Spinal cord (tissue), 10 donors: ENCODE measurements at places on chromosomes 7 and 10.
A peak's percentile ranks its signal among the peaks of the same experiment; 100 is the strongest.

GRCh38 chr7:153887749-153888569, 164.2 kb upstream of the DPP6 start:
- no peaks in the 10 kb centered on the region for H3K36me3 ChIP-seq
- peak overlapping the region; percentile 62 for H3K4me3 ChIP-seq
- H3K27ac ChIP-seq: peak overlapping the region; percentile 67
- H3K27me3 ChIP-seq: no peaks in the 10 kb centered on the region
- peak; percentile 28 for DNase-seq

GRCh38 chr10:55001422-55001821, 200.4 kb upstream of the PCDH15 start:
- no peak overlapping the region for H3K27ac ChIP-seq
- no peaks in the 10 kb centered on the region for H3K27me3 ChIP-seq
- H3K4me1 ChIP-seq: no peaks in the 10 kb centered on the region
- no peaks in the 10 kb centered on the region for H3K36me3 ChIP-seq
- no peak for DNase-seq

GRCh38 chr10:95273393-95274312, 17.1 kb downstream of the PDLIM1 start:
- no peak for DNase-seq
- no peaks in the 10 kb centered on the region for H3K27me3 ChIP-seq
- H3K4me1 ChIP-seq: no peaks in the 10 kb centered on the region

DNA sequence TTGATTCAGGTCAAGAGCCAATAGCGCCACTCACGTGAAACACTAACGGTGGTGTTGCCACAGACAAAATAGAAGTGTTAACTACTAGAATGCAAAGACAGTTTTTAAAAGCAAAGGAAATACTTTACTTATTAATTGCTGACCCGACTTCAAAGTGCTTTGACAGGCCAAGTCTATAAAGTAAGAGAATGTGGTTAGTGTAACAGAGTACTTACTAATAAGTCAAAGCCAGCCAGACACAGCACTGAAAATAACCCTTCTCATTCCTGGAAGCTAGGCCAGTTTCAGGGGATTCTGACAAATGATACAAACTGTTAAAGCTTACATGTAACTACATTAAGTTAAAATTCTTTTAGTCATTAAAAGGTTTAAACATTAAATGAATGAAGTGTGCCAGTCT, 50.3 kb downstream of the ENO4 start:
- peaks cover 2% of the 10 kb centered on the region for H3K36me3 ChIP-seq
- no peak for DNase-seq
- H3K27me3 ChIP-seq: no peaks in the 10 kb centered on the region
- H3K27ac ChIP-seq: no peak overlapping the region

DNA sequence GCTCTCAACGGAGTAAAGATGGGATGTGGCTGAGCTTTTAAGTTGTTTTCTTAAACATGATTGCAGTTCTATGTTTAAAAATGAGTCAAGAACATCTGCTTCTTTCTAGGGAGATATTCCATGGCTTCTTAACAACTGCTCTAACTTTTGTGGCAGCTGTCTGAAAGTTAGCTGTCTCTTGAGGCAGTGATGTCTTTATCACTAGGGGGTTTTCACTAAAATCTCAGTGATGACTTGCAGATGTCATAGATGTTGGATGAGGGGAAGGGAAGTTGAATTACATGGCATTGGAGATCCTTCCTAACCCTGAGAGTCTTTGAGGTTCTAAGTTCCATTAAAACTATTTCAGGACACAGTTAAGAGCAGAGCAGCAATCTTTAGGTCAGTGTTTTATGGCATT, 43.5 kb downstream of the PRKG1 start:
- no peaks in the 10 kb centered on the region for H3K27me3 ChIP-seq
- H3K4me1 ChIP-seq: no peaks in the 10 kb centered on the region
- no peak for DNase-seq
- no peaks in the 10 kb centered on the region for H3K36me3 ChIP-seq
- no peak overlapping the region for H3K4me3 ChIP-seq
- H3K27ac ChIP-seq: no peak overlapping the region

DNA sequence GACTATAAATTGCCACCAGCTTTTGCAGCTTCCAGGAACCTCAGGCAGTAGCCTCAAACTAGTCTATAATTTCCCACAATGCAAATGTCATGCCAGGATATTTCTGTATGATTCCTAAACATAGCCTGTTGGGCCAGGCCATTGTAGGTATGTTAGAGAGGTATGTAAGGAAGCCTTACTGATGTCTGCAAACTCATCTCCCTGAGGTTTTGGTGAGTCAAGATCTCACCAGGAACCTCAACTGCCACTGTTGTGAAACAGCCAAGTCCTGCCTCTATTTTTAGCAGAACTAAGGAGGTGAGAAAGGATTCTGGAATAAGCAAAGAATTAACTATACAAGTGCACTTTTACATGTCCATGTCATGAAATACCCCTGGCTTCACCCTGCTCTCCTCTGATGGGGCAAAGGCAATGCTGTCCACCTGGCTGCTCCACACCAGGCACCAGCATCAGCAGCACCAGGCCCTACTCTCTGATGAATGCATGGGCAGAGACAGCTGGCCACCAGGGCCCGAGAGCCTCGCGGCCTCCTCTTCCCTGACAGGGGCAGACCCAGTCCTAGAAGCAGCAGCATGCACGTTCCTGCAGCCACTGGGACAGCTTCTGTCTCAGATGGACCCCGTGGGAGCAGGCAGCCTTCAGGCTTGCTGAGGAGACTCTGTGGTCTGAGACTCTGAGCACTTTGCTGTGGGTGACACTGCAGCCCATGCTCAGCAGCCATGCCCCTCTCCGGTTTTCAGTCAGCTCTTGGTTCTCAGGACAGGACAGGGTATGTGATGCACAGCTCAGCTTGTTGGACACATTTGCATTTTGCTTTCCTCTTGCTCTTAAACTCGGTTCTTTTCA, 147.3 kb downstream of the ZMYND11 start:
- H3K4me3 ChIP-seq: no peak overlapping the region
- DNase-seq: no peak

GRCh38 chr10:69278446-69278963, at the start of gene HK1:
Gene HK1, plus strand, starts transcription at chr10:69278496.
- no peaks in the 10 kb centered on the region for H3K36me3 ChIP-seq
- peak within 1 kb of the TSS; percentile 12 for H3K27ac ChIP-seq
- peaks cover 4% of the 10 kb centered on the region for H3K4me1 ChIP-seq

- H3K27ac ChIP-seq: no peak overlapping the region
- H3K27me3 ChIP-seq: peaks cover 2% of the 10 kb centered on the region
- H3K36me3 ChIP-seq: peaks cover 9% of the 10 kb centered on the region
- H3K4me1 ChIP-seq: peaks cover 25% of the 10 kb centered on the region
These were observed 100.6 kb upstream of the DIP2C start for GRCh38 chr10:789831-790701.

DNA sequence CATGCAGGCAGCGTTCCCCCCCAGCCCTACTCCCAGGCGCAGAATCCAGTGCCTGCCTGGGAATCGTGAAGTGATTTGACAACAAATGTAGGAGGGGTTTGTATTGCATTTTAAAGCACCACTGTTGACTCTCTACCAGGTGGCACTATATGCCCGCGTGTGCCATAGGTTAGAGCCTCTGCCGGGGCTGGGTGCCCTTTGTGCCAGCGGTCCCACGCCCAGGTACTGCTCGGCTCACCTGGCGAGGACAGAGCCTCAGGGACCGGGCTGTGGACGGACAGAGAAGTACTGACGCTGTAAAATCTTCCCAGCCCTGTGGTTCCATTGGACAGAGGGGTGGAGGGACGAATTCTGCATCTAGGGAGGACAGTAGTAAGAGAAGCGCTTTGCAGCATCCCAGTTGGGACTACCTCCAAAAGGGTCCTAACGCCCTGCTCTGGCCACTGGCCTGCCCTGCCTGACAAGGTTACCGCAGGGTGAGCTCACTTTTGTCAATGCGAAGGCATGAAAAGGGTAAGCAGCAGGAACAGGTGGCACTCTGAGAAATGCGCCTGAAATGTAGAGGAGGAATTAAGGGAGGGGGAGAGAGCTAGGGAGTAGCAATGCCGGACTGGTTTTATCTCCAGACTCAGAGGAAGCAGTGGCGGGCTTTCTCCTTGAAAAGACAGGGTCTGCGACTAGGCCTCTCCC, 788 bp upstream of the CACNA2D1 start:
- H3K36me3 ChIP-seq: no peaks in the 10 kb centered on the region
- no peak for DNase-seq
- H3K27me3 ChIP-seq: peaks cover 21% of the 10 kb centered on the region
- peak overlapping the region; percentile 80 for H3K4me3 ChIP-seq
- peaks cover 13% of the 10 kb centered on the region for H3K4me1 ChIP-seq

- no peaks in the 10 kb centered on the region for H3K27me3 ChIP-seq
- H3K4me1 ChIP-seq: no peaks in the 10 kb centered on the region
- no peak overlapping the region for H3K27ac ChIP-seq
- no peak for DNase-seq
- no peak overlapping the region for H3K4me3 ChIP-seq
These were observed 73.9 kb upstream of the CCNY start for GRCh38 chr10:35262436-35262835.

GRCh38 chr10:86785037-86785436, 28.6 kb downstream of the BMPR1A start:
- no peaks in the 10 kb centered on the region for H3K36me3 ChIP-seq
- no peak overlapping the region for H3K4me3 ChIP-seq
- no peaks in the 10 kb centered on the region for H3K27me3 ChIP-seq
- DNase-seq: no peak
- peaks cover 12% of the 10 kb centered on the region for H3K4me1 ChIP-seq

DNA sequence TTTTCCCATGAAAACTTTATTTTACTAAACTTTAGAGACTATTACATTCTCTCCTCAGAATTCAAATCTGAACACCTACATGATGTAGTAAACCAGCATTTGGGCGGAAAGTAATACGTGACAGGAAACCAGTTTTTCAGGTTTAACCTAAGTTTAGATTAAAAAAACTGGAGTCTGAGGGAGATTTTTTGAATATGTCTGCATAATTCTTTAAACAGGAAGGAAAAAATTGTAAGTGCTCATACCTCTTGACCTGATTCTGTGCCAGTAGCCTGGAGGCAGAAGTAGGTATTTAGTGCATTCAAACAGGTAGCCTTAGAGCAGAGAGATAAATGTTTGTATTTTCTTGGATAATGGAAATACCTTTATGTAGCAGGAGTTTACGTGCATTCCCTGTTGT, 224.3 kb downstream of the MDFIC start:
- no peak for DNase-seq
- H3K27me3 ChIP-seq: no peaks in the 10 kb centered on the region
- no peak overlapping the region for H3K4me3 ChIP-seq
- H3K27ac ChIP-seq: no peak overlapping the region
- no peaks in the 10 kb centered on the region for H3K4me1 ChIP-seq
- H3K36me3 ChIP-seq: no peaks in the 10 kb centered on the region

DNA sequence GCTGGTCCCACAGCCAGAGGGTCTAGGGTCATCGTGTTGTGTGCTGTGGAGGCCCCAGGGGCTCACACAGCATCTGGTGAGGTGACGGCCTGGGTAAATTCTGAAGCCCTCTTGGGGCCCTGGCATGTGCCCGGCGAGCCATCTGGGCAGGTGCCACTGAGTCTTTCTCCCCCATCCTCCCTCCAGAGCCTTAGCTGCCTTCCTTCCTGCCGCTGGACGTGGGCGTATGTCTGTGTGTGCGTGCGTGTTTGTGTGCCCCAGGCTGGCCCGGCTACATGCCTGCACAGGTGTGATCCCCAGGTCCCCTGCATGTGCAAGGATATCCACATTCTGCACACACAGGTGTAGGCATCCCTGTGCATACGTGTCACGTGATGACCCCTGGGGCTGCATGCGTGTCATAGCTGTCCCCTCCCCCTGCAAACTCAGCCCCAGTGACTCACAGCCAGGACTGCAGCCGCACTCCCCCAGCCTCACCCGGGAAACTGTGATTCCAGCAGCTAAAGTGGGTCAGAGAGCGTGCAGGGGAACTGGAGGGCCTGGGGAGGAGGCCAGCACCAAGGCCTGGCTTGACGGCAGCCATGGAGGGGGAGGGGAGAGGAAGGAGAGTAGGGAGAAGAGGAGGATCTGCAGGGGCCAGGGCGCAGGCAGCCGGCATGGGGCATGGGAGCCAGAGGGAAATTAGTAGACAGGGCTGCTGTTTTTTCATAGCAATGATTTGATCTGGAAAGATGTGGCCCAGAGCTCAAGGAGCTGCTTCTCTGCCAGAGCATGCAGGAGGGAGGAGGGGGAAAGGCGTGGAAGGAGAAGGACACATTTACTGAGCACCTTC, 46.4 kb downstream of the ELFN1 start:
- no peak overlapping the region for H3K27ac ChIP-seq
- no peaks in the 10 kb centered on the region for H3K27me3 ChIP-seq

GRCh38 chr10:127356360-127356759, 160.0 kb upstream of the INSYN2A start:
- H3K36me3 ChIP-seq: no peaks in the 10 kb centered on the region
- H3K4me1 ChIP-seq: peaks cover 9% of the 10 kb centered on the region
- H3K27me3 ChIP-seq: no peaks in the 10 kb centered on the region
- no peak overlapping the region for H3K27ac ChIP-seq
- DNase-seq: no peak
